Neural crest cell (in vitro differentiated cells): ENCODE measurements at places on chromosomes 6 and 20.
A peak's percentile ranks its signal among the peaks of the same experiment; 100 is the strongest.

GRCh38 chr6:2790588-2791449 lies 25.6 kb downstream of the WRNIP1 start:
- DNase-seq: peak; percentile 51

- DNase-seq: no peak
Observed at GRCh38 chr6:123925350-123925749, 121.7 kb downstream of the NKAIN2 start.

- peak; percentile 93 for DNase-seq
Observed at GRCh38 chr20:32819992-32820697, 391 bp downstream of the MAPRE1 start.

GRCh38 chr20:34042262-34042661 lies 48.6 kb downstream of the RALY start:
- no peak for DNase-seq

- DNase-seq: no peak
Observed at GRCh38 chr6:84526631-84527030, 237.8 kb downstream of the TBX18 start.
